ENCODE measurements at places on chromosomes 5 and 9.

DNA sequence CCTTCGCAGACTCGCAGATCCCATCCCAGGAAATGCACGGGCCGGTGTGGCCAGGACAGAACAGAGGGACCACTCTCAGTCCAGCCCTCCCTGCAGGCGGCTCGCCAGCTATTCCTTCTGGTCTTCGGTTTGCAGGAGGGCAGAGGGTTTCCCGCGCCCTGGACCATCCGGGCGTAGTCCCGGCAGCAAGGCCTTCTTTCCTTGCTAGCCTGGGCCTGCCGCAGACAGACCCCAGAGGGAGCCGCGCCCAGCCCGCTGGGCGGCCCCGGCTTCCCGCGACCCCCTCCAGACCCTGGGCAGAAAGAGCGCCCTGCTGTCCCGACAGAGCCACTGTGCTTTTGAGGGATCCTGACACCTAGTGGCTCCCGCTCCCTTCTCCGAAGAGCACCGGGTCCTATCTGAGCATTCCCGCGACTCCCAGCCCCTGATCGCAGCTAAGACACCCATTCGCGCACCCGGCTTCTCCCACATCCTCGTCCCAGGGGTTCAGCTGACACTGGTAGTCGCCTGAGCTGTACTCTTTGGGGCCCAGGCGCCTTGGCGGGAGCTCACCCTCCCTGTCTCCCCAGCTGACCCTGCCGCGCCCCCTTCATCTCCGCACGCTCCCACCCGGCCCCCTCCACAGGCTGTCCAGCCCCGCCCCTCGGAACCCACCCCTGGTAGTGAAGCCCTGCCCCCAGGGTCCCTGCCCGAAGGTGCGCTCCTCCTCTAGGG lies 1.1 kb downstream of the CFAP90 start:
- DNase-seq: peak; percentile 28

- DNase-seq: no peak
Measured at GRCh38 chr5:72597456-72597948, 90.3 kb upstream of the ZNF366 start.

GRCh38 chr5:172544371-172545095 lies 90.2 kb upstream of the SH3PXD2B start:
- no peak for DNase-seq

- DNase-seq: no peak
Measured at GRCh38 chr9:98702835-98703380, 5.8 kb downstream of the GABBR2 start.

DNA sequence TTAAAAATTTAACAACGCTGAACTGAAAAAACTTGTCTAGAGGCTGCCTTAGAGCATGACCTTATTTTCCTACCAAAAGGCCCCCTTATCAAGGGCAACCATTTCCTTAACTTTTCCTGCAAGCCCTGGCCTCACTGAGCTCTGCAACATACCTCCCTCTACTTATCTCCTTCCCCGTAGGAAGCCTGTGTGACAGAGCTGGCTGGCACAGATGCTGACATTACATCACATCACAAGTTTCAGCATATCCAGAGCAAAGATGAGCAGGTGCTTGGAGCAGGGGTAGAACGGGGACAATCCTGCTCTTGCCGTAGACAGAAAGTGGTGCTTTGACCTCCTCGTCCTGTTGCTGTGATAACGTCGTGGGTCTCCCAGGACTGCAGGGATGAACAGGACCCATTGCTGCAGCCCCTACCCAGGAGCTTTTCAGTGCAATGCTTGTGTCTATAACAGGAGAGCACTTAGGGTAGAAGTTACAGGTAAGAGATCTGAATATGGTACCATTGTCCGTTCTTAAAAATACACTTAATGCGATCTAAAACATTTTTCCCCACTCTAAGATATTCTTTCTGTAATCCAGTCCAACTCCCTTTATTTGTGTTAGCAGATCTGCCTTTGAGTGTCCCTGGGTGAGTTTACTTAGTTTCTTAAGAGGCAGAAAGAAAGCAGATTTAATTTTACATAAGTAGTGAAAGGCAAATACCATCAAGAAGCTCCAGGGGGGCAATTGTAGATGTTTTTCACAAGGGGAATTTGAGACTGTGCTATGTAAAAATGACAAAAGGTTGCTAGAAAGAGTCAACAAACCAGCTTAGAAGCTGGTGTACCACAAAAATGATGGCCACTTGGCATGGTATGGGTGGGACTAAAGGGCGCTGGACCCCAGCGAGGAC lies 101.9 kb upstream of the EFNA5 start:
- no peak for DNase-seq

GRCh38 chr5:109916481-109917153 lies 226.9 kb downstream of the MAN2A1 start:
- no peak for DNase-seq
